Cardiac muscle cell (in vitro differentiated cells and primary cell): ENCODE measurements at places on chromosomes 5 and 9.

DNA sequence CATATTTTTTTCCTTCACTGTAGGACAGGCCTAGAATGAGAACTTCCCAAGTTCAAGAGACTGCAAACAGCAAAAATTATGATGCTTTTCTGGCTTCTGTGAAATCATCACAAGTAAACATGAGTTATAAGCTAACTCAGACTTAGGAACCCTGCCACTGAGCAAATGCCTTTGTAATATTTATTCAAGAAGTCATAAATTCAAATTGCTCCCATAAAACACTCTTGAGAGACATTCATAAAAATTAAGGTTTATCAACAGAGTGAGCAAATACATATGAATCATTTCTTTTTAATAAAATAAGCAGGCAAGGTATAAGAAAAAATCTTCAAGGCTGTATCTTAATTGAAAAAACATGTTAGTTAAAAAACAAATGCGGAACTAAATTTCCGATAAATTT lies 124.2 kb downstream of the GNA14 start:
- no peak for DNase-seq

DNA sequence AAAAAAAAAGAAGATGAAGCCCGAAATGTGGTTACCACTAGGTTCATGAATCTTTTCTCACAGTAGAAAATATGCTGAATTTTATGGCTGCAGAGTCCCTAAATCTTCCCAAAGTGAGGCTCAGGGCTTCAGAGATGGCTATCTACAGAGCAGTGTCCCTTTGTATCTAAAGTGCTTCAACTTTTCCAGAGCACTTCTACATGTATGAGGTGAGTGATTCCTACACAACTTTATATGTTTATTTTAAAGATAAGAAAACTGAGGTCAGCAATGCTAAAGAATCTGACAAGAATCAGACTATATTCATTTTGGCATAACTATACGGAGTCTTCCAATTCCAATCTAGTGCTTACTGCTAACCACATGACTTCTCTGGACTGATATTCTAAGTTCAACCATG lies 53.2 kb downstream of the MRPS27 start:
- DNase-seq, result no peak

DNA sequence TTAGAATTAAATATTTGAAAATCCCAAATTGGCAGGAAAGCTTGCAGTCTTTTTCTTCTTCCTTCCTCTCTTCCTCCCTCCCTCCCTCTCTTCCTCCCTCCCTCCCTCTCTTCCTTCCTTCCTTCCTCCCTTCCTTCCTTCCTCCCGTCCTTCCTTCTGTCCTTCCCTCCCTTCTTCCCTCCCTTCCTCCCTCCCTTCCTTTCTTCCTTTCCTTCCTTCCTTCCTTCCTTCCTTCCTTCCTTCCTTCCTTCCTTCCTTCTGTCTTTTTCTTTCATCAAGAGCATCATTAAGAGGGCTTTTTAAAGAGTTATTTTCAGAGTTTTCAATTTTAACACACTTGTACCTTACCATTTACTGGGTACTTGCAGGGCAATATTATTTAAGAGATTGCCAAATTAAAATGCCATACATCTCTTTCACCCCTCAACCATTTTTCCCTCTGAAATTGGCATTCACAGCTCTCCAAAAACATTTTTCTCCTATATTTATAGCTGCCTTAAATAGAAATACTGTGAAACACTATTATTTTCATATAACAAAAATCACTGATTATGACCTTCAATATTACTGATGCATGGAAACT lies 99.2 kb upstream of the C6 start:
- no peak for DNase-seq

- peak; percentile 96 for DNase-seq
Observed at GRCh38 chr9:129483415-129484351, 137.2 kb downstream of the C9orf50 start.
